AG09309 (cell line): ENCODE measurements at places on chromosomes 2 and 18.
A peak's percentile ranks its signal among the peaks of the same experiment; 100 is the strongest.

DNA sequence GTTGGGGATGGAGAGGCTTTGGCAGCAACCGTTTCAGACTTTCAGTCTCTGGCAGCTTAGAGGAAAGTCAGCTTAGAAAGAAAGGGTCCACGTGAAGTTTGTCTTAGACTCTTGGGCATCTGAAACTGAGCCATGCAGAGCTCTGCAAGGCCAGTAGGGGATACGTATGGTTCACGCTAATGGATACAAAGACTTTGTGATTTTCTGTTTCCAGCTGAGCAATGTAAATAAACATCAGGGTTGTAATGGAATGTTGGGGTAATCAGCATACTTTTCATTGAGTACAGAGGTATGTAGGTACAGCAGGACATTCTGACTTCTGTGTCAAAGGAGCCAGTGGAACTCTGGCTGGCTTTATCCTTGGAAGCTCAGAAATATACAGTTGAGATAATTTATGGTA is 31.0 kb downstream of the RALB start:
- no peak for DNase-seq

DNA sequence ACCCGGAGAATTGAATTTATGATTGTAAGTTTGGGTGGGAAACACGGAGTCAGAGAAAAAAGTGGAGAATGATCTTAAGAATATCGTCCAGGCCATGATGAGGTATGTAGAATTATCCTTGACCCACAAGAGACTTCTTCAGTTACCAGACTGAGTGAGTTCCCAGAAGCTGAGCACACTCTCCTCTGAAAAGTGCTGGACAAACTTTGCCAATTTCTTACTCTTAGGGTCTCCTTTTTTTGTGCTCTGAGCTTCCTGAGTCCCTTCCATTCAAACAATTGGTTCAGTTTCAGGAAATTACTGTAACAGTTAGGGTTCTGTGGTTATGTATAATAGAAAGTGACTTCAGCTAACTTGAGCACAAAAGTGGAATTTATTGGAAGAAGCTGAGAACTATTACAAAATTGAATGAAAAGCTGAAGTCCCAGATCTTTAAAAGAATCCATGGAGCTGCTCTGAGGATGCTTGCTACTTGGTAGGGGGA is 50.6 kb upstream of the EHBP1 start:
- no peak for DNase-seq

DNA sequence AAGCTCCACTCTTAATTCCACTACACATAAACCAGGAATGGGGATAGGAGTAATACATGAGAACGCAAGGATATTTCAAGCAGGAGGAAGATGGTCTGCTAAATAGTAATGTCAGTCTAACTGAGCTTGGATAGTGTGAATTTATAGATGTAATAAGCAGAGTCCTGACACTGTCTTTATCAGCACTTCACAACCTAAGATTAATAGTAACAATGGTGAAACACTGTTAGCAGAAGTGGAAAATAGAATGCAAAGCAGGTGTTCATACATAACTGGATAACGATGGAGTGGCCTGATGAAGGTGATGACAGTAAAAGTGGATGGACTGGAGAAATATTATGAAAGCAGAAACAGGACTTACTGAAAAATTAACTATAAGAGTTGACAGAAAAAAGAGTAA is 80.4 kb downstream of the ROCK2 start:
- no peak for DNase-seq

GRCh38 chr2:67997528-67997900 is 65.3 kb downstream of the C1D start:
- peak; percentile 45 for DNase-seq

DNA sequence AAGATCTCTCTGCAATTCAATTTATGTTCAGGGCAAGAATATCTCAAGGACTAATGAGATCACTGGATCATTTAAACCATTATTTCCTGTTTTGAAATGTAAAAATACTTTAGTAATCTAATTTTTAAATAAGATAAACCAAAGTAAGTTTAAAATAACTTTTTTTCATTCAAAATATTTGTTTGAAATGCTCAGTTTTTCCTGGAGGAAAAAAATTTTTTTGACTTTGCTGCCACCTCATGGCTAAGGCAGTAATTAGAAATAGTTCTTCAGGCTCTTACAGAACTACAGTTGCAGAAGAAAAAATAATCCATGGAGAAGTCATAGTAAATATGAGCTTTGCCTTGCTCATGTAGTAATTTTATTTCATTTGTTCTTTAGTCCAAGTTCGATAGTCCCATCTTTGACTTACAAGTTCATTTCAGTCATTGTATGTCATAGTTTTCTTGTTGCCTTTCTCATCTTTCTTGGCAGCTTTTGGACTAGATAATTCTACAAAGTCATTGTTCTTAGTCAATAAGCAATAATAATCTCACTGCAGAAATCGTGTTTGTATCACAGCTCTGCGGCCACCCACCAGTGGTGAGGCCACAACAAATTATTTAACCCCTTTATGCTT is 127.4 kb downstream of the DPP4 start:
- no peak for DNase-seq

- no peak for DNase-seq
These were observed 107.0 kb downstream of the PTGR3 start for GRCh38 chr18:75101916-75102315.

DNA sequence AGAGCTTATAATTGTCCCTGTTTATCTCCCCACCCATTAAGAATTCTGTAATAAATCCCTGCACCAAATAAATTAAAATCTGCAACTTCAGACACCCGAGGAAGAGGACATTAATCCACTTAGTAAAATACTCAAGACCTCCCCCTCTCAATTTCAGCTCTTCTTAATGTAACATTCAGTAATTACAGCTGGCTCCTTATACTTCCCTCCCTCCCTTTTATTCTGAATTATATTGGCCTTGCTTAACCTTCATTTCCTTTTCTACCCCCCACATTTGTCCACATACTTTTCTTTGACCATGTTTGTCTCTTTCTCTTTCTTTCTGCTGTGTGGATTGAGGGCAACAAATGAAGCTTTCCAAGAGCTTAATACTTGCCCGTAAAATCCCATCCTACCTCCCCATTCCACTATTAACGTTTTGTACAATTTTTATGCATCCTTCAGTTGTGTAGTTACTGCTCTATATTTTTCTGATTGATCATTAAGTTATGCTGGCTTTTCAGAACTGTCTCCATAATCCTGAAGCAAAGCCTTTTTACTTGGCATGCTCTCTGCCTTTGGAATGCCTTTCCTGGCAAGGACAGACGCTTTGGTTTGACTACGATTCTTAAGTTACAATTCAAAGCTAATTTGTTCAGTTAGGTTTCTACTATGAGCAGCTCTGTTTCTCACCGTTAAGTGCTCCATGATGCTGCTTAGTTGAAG is 580.1 kb downstream of the ZEB2 start:
- DNase-seq = no peak

GRCh38 chr2:181677912-181678586 is 2.3 kb downstream of the NEUROD1 start:
- DNase-seq = peak; percentile 7

- no peak for DNase-seq
These were observed 17.0 kb downstream of the THNSL2 start for GRCh38 chr2:88187038-88187676.

GRCh38 chr2:1818404-1818803 is 74.1 kb upstream of the PXDN start:
- DNase-seq = no peak

DNA sequence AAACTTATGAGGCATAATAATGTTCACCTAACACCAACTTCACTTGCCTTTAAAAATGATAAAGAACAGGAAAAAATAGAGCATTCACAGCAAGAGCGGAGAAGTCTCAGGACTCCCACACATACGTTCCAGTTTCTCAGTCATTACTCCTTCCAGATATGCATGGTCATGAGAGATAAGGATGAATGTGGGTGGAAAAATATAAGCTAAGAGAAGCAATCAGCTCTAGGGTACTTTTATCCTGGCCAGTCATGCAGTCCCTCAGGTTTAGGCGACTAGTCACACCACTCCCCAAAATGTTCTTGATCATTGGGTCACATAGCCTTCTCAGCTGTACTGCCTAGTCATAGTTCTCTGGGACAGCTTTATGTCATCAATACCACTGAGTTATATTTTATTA is 29.2 kb upstream of the CCDC178 start:
- DNase-seq = no peak

DNA sequence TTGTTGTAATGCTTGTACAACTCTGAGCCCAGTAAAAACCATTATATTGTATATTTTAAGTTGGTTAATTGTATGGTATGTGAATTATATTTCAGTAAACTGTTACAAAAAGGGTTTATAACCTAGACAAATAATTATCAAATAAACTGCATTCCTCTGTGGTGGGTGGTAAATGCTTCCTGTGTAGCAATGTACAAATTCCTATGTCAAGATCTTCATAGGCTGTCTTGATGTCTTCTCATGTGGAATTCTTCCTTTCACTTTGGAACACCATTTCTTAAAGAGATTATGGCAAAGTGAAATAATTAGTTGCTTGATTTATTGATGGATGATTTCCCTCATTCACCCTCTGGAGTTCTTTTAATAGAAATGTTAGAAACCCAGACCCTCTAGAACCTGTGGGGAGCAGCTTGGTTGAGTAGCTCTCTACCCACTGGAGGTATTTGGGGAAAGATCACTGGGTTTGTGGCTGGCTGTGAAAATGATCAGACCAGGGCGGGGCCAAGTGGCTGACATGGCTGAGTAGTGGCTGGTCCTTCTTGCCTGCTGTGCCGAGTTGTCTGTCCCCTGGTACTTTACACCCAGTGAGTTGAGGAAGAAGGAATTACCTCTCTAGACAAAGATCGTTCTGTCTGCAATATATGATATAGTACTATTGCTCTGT is 22.4 kb upstream of the MGAT5 start:
- no peak for DNase-seq

GRCh38 chr18:35717182-35717581 is 135.6 kb downstream of the GALNT1 start:
- no peak for DNase-seq

DNA sequence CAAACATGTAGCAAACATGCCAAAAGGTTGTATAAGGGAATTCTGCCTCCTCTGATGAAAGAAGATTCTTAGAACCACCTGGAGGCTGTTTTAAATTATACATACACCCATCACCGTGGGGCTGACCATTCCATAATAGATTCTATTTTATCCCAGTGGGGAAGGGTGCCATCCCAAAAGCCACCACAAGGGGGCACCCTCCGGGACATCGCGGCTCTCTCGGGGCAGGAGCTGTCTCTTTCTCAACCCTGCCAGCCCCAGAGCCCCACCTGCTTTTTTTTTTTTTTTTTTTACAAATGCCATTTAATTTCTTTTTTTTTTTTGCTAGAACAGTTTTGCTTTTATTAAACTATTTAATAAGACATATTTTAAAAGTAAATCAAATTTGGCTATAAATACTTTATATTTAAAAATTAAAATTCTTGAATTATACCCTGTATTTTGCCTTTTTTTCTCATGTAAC is 8.6 kb upstream of the MTCL1 start:
- DNase-seq = no peak

DNA sequence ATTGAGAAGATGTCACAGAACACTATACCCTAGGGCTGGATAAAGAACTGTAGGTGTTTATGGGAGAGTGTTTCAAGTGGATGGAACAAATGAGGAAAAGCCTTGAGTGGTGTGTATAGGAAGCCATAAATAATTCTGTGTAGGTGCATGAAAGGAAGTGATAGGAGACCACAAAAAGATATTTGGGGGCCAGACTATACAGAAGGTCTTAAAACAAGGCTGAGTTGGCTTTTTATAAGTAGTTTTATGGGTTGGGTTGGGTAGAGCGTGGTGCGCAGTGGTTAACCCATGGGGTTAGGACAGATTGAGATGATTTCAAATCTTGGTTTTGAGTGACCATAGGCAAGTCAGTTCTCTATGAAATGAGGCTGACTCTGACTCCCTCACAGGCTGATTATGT is 110.5 kb downstream of the PKP4 start:
- DNase-seq = no peak

- no peak for DNase-seq
These were observed 2.2 kb upstream of the GORASP2 start for GRCh38 chr2:170926743-170927297.

GRCh38 chr2:191204433-191204832 is 40.8 kb upstream of the MYO1B start:
- DNase-seq = no peak

GRCh38 chr2:223000872-223001796 is 50.9 kb upstream of the KCNE4 start:
- DNase-seq = no peak

DNA sequence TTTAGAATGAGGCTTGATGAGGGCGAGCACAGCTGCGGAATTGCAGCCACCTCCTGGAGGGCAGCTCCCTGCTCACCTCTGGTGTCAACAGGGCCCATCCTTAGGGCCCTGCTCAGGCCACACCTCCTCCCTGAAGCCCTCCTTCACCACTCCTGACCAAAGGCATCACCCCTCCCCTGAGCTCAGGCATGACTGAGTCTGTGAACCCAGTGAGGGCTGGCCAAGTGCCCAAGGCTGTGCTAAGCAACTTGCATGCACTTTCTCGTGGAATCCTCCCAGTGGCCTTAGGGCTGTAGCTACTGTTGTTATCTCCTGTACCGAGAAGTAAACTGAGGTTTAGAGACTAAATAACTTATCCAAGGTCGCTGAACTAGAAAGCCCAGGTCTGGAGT is 101.7 kb downstream of the KLHL29 start:
- DNase-seq = no peak

GRCh38 chr2:164746713-164747112 is 94.9 kb downstream of the COBLL1 start:
- DNase-seq = no peak
